ENCODE measurements at places on chromosomes 1 and 21.

GRCh38 chr1:163296504-163297263, 25.1 kb upstream of the NUF2 start:
- DNase-seq: no peak

DNA sequence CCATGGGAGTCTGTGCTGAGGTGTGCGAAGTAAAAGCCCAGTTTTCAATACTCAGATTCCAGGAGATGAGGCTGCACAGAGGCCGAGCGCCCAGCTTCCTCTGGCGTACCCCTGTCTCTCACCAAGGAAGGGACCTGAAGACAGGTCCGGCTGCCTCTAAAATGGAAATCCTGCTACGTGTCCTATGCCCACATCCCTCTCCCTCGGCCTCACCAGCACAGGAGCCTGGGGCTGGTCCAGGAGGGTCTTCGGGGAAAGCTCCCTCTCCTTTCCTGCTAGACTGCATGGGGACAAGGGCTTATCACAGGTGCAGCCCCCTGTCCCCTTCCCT, 392 bp downstream of the MRPL55 start:
- no peak for DNase-seq

GRCh38 chr1:121418369-121419049, 233.7 kb downstream of the SRGAP2C start:
- DNase-seq: no peak

GRCh38 chr1:151085953-151086559, 15.5 kb downstream of the GABPB2 start:
- no peak for DNase-seq

DNA sequence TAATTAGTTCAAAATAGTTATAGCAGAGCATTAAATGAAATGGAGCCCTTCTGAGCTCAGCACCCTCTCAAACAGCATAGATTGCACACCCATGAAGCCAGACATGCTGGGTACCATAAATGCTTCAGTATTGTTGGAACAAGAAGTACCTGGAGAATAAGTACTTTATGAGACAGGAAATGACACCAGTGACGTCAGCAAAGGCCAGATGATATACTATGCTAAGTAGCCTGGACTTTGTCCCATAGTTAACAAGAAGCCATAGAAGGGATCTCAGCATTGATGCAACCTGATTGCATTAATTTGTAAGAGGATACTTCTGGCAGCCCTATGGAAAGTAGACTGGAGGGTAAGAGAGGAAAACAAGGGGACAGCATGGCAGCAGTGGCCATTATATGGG, 16.3 kb upstream of the GADD45A start:
- DNase-seq: no peak

GRCh38 chr1:26530410-26530894, 891 bp downstream of the RPS6KA1 start:
- DNase-seq: no peak

GRCh38 chr1:248786156-248786555, 30.6 kb upstream of the LYPD8 start:
- DNase-seq: no peak

DNA sequence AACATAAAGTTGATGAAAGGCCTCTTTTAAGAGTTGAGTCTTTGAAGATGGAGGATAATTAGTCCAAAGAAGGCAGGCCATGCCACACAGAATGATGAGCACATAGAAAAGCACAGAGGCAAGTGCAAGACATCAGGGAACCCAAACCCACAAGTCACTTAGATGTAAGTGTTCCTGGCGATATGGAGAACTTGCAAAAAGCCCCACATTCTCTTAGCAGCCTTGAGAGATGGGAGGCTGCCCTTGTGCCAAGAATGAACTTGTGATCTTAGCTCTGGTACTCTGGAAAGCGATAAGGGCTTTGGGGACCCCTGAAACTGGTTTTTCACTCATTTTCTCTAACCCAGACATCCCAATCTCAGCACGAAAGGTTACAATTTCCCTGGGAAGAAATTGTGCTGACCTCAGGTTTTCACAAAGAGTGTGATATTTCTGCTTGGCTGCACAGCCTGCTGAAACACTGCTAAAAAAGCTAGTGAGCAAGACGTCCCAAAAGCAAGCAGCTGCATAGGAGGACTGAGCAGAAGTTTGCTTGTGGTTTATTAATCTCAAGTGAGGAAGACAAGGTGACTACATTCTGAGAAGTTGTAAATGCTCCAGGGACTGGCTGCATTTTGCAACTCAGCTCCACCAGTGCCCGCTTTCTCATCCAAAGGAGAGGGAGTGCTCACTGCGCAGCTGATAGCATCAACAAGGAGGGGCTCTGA, 496.9 kb upstream of the CAMK1G start:
- no peak for DNase-seq
